ENCODE measurements at places on chromosomes 1 and 21.

DNA sequence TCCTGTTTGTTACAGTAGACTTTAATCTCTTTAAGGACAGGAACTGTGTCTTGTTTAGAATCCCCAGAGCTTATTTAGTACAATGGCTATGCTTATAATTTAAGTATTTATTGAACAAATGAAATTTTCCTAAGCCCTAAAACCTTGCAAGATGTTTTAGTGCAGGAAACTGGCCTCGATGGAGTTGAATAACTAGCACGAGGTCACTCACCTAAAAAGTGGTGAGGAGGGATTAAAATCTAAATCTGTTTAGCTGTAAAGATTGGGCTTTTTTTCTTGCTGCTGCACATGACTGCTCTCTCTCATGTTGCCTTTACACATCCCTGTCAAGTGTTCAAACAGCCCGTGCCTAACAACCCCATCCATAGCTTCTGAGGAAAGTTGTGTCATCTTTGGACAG lies 10.2 kb downstream of the NFYC start:
- no peak for DNase-seq

- DNase-seq: no peak
These were observed 2.1 kb downstream of the PRUNE1 start for GRCh38 chr1:151010346-151010726.

- no peak for DNase-seq
These were observed 20.9 kb upstream of the PDXK start for GRCh38 chr21:43697758-43698643.

GRCh38 chr1:30046751-30047150 lies 676.6 kb downstream of the MATN1 start:
- DNase-seq: no peak

- DNase-seq: no peak
These were observed 9.7 kb downstream of the SHISA4 start for GRCh38 chr1:201898240-201898894.

GRCh38 chr1:107867422-107867821 lies 97.6 kb downstream of the VAV3 start:
- DNase-seq: no peak

- DNase-seq: no peak
These were observed 46.4 kb downstream of the PKNOX1 start for GRCh38 chr21:43020771-43021170.

Data from non-pigmented ciliary epithelial cell (primary cell).